ENCODE measurements at places on chromosomes 2 and 18. TPM values are rescaled to one million over a fixed set of nuclear protein-coding genes. Genes with fewer than 3 reads are reported as not detected.

Gene KANSL1L
- 5.8 TPM for total RNA-seq

Gene ANO7
- 1.1 TPM for total RNA-seq

Gene CHN1
- 4.5 TPM for total RNA-seq

Gene ZSCAN30
- total RNA-seq = 12.9 TPM

Gene RGPD8
- total RNA-seq = 8.4 TPM

Gene SCYGR2
- not detected for total RNA-seq

Gene GTF3C2
- total RNA-seq = 67.6 TPM

Gene LYPD6
- total RNA-seq = not detected

Gene GCG
- not detected for total RNA-seq

Gene CENPA
- total RNA-seq = 51.6 TPM

Gene CCBE1
- total RNA-seq = not detected

Gene FKBP1B
- total RNA-seq = 5.5 TPM

Gene YWHAQ
- 316 TPM for total RNA-seq

Gene CPLX4
- total RNA-seq = not detected

Gene SH2D6
- total RNA-seq = 0.52 TPM

Gene KCNJ3
- not detected for total RNA-seq
